ENCODE measurements at places on chromosomes 16 and 17.
A peak's percentile ranks its signal among the peaks of the same experiment; 100 is the strongest.

DNA sequence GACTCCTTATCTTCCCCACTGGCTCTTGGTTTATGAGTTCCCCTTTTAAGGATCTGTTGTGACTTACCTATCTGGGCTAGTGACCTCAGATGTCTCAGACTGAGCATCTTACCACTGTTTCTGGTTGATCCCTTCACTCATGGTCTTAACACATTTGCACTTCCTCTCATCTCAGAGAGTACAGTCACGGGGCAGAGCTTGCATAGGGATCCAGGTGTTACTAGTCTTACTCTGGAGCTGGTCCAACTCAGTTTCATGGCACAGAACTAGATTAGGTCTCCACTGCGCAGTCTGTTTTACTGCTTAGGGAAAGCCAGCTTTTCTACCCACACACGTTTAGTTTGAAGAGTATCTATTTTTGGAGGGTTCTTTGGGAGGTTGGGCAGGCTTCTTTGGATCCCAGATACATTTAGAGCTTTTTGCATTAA, 10.2 kb downstream of the GABARAPL2 start:
- DNase-seq, result no peak

GRCh38 chr16:50276801-50277555, 10.6 kb downstream of the ADCY7 start:
- DNase-seq, result no peak

DNA sequence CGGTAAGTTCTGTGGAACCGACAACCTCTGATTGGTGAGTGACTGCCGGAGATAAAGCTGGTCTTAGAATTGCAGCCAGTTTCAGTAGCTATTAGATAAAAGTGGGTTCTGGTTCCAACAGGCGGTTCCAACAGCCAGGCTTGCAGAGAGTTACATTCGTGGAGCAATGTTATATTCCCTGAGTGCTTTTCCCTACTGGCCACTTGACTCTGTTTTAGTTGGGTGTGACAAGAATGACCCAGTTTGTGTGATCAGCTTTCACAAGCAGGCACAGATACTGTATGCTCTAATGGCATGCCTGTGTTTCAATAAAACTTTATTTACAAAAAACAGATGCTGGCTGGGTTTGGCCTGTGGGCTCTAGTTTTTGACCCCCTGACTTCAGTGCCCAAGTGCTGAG, 196.6 kb downstream of the SNX29 start:
- no peak for DNase-seq

DNA sequence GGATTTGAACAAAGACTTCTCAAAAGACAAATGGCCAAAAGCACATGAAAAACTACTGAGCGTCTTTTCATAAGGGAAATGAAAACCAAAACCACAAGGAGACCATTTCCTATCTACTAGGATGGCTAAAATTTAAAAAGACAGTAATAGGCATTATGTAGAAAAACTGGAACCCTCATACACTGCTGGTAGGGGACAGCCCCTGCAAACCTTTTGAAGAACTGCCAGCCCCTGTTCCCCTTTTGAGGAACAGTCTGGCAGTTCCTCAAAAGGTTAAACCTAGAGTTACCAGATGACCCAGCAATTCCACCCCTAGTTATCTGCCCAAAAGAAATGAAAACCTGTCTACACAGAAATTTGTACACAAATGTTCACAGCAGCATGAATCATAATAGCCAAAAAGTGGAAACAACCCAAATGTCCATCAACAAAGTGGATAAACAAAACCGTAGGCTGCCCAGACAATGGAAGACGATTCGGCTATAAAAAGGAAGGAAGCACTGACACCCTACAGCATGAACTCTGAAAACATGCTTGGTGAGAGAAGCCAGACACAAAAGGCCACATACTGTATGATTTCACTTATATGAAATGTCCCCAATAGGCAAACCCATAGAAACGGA, 22.9 kb downstream of the CDIP1 start:
- peak; percentile 30 for DNase-seq

GRCh38 chr16:57165938-57166337, 19.9 kb downstream of the PSME3IP1 start:
- DNase-seq, result no peak

- DNase-seq, result no peak
Measured at GRCh38 chr16:89443727-89444084, 46.7 kb downstream of the ANKRD11 start.

DNA sequence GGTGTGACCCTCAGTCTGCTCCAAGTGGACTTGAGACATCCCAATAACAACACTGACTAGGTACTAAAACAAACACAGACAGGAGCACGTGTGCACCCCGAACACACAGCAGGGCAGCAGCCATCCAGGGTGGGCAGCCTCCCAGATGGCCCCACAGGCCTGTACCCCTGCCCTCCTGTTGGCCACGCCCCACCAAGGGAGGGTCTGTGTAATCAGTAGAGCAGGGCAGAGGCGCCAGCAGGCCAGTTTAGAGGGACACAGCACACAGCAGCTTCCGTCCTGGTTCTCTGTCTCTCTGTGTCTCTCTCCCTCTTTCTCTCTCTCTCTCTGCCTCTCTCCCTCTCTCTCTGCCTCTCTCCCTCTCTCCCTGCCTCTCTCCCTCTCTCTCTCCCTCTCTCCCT, 21.4 kb downstream of the ACTG1 start:
- no peak for DNase-seq

DNA sequence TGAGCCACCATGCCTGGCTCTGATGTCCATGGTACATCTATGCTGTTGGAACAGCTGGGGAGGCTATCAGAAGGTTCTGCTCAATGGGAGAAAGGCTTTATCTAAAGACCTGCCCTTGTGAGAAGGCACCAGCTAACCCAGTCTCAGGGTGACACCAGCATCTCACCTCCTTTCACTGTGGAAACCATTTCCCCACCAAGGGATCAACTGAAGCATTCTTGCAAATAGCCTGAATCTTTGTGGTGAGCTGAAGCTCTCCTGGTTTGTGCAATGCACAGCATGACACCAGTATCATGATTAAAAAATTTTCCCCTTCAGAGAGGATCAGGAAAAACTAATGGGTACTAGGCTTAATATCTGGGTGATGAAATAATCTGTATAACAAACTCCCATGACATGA, 5.1 kb downstream of the CCL18 start:
- DNase-seq, result no peak

DNA sequence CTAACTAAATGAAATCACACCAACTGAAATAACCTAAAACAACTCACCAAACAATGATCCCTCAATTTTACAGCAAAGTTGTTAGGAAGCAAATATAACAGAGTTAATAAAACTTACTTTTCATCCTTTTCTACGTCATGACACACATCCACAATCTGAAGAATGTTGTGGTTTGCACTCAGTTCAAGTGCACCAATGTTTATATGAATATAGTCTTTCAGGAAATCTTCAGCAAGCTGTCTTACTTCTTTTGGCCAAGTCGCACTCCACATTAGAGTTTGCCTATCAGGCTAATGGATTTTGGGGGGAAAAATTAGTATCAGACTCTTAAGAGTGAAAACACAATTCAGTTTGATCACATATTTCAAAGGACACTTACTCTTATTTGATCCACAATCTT, 3.3 kb downstream of the DDX5 start:
- no peak for DNase-seq

- DNase-seq, result no peak
Measured at GRCh38 chr17:79865351-79866210, 26.3 kb upstream of the CBX4 start.

- no peak for DNase-seq
Measured at GRCh38 chr17:68821860-68822696, 133.1 kb downstream of the ABCA8 start.

DNA sequence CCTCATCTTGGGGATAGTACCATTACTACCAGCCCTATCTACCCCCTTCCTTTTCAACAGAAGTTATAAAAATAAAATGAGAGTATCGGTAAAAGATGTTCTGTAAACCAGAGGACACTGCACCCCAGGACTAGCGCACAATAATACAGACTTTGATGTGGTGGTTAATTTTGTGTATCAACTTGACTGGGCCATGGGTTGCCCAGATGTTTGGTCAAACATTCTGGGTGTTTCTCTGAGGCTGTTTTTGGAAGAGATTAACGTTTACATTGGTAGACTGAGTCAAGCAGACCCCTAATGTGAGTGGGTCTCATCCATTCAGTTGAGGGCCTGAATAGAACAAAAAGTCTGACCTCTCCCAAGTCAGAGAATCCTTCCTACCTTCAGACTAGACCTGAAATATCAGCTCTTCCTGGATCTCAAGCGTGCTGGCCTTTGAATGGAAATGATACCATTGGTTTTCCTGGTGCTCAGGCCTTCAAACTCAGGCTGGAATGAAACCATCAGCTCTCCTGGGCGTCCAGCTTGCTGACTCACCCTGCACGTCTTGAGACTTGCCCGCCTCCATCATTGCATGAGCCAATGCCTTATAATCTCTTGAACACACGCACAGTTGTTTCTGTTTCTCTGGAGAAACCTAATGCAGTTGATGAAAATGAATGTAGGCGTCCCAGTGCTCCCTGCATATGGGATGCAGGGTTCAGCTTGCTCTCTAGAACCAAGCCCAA, 10.1 kb downstream of the MRM1 start:
- DNase-seq, result no peak

GRCh38 chr16:4270595-4270994, 2.2 kb downstream of the TFAP4 start:
- DNase-seq, result no peak

GRCh38 chr17:31530391-31530985, 139.0 kb downstream of the RAB11FIP4 start:
- DNase-seq, result no peak

DNA sequence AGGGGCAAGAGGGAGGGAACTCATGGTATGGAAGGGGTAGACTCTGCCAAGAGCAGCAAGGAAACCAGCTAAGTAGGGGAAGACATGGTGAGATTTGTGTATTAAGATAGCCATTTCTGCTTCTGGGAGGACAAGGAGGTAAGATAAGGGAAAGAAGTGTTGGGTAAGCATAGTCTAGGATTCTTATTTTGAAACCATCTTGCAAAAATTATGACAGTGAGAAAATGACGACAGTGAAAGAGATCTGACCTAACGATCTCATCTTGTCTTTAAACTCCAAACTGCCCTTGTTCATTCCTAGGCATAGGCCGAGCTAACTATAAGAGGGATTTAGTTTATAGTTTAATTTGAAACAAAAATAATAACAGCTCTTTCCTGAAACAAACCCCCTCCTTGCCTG, 5.6 kb upstream of the RBL2 start:
- no peak for DNase-seq

DNA sequence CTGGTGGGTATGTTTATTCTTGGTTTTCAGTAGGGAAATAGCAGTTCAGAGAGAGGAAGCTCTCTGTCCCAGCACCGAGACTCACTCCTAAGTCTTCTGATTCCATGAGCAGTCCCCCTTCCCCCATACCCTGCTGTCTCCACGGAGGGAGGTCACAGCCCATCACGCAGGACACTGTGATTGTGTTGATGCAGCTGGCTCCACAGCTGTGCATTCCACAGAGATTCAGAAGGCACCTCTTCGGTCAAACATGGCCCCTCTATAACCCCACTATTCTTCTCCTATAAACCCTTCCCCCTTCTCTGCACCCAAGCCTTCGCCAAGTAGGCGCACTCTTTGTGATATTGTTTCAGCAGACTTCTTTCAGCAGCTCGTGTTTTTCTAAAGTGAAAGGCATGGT, 104.3 kb upstream of the HLF start:
- no peak for DNase-seq

GRCh38 chr16:15966836-15967546, 17.6 kb downstream of the ABCC1 start:
- no peak for DNase-seq

DNA sequence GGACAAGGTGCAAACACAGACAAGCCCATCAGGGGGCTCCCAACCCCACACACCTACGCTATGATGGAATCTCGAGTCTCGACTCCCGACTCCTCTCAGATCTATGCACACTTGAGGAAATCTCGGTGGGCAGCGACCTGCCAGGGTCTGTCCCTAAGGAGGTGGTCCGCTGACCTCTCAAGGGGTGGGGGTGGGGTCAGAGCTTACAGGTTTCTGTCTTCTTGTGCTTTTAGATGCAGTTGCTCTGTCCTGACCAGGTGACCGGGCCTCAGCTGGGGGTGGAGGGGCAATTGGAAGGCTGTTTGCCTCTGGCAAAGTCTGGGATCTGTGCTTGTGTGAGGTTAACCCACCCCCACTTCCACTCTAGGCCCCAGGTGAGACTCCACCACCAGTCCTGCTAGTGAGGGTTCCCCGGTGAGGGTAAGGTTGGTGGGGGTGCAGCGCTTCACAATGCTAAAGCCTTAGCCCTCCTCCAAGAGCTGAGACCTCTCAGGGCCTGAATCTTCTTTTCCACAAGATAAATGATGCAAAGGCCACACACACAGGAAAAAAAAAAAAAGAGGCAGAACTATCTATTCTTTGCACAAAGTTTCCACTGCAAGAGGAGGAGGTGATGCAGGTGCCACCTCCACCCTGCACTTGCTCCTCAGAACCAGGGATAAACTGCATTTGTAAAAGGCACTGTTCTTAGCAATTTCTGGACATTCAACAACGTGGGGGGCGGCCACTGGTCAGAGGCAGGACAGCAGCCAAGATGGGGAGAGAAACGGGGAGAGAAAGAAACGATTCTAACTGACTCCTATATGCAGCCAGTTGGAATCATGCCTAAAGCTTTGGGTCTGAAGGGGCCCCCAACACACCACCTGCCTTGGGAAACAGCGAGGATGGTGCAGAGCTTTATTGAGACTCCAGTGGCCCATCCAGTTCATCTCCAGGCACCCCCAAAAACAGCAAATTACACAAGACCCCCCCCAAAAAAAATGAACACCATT, 4.1 kb downstream of the CISD3 start:
- DNase-seq, result no peak

DNA sequence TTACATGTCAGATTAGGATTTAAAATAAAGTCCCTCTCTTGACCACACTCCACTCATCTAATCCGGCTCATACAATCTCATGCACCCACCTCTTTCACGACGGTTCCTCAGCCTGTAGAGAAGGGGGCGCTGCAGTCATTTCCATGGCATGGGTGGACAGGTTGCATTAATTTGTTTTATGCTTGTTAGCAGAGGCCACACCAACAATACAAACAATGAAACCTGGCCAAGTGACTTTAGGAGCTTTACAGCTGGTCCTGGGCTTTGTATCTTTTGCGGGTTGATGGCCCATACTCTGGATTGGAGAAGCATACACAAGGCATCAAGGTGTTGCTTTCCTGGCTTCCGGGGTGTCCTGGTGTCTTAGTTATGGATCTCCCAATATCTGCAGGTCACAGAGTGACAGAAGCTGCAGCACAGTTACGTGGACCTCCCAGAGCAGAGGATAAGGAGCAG, 9.7 kb upstream of the SNF8 start:
- no peak for DNase-seq

DNA sequence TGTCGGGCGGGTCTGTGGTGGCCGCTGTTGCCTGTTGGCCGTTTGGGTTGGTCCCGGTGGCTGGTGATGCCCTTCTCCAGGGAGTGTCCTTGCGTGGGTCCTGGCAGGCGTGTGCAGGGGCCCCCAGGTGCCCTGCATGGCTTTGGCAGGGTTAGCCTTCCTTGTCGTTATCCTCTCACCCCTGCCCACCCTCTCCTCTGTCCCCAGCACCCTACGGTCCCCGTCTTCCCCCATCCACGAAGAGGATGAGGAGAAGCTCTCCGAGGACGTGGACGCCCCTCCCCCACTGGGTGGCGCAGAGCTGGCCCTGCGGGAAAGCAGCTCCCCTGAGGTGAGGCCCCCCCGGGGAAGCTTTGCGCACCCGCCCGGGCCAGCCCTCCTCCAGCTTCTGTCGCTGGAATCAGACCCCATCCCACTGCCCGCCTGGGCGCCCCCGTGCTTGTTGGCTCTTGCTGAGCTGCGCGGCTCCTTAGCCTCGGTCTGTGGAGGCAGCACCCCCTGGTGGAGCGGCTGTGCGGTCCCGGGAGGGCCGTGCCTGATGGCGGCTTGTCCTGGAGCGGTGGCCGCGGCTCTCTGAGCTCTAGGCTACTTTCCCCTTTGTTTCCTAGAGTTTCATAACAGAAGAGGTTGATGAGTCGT, 10.6 kb upstream of the NUDT16L1 start:
- peak; percentile 42 for DNase-seq

Measured in CD4-positive, alpha-beta T cell treated with Interleukin-1 beta for 1 hour (primary cell).